ENCODE measurements at places on chromosomes 4 and X. TPM values are rescaled to one million over a fixed set of nuclear protein-coding genes. Genes with fewer than 3 reads are reported as not detected.

Gene CTAG2
- not detected for total RNA-seq

Gene HTN1
- not detected for total RNA-seq

Gene MTNR1A
- not detected for total RNA-seq

Gene ABCG2
- total RNA-seq, result 1.6 TPM

Gene MAP3K15
- not detected for total RNA-seq

Gene UBE2K
- 54.4 TPM for total RNA-seq

Gene PCSK1N
- not detected for total RNA-seq

Gene PAGE2
- total RNA-seq, result not detected

Gene TENM3
- total RNA-seq, result 1.5 TPM

Gene ETDA
- not detected for total RNA-seq

Gene ADH1A
- total RNA-seq, result 0.36 TPM

Gene FANCB
- 0.66 TPM for total RNA-seq

Gene ABLIM2
- 43.5 TPM for total RNA-seq

Gene JADE3
- 6.3 TPM for total RNA-seq

Gene COL25A1
- total RNA-seq, result 0.77 TPM

Gene CXorf49
- not detected for total RNA-seq

Gene TMPRSS11B
- not detected for total RNA-seq

Gene CCSER1
- 13.2 TPM for total RNA-seq

Gene ITM2A
- 64.4 TPM for total RNA-seq

Gene BEND2
- total RNA-seq, result not detected

Gene TCEAL2
- total RNA-seq, result 0.47 TPM

Gene EDA2R
- 1.7 TPM for total RNA-seq

Gene ERAS
- not detected for total RNA-seq

Gene GPM6B
- total RNA-seq, result 4.5 TPM

Gene SPANXN4
- not detected for total RNA-seq

Gene CCDC120
- 1.6 TPM for total RNA-seq

Gene PDGFC
- total RNA-seq, result 12.9 TPM
